ENCODE measurements at places on chromosomes 11 and 22.

GRCh38 chr22:34800260-34800980 is 265.5 kb upstream of the ISX start:
- no peak for DNase-seq

GRCh38 chr11:20715931-20716330 is 46.5 kb downstream of the NELL1 start:
- no peak for DNase-seq

GRCh38 chr11:94100253-94100652 is 28.4 kb upstream of the PANX1 start:
- DNase-seq = no peak

GRCh38 chr11:72860592-72860991 is 46.4 kb downstream of the ATG16L2 start:
- no peak for DNase-seq

GRCh38 chr11:100632941-100633452 is 54.1 kb upstream of the ARHGAP42 start:
- DNase-seq = no peak

DNA sequence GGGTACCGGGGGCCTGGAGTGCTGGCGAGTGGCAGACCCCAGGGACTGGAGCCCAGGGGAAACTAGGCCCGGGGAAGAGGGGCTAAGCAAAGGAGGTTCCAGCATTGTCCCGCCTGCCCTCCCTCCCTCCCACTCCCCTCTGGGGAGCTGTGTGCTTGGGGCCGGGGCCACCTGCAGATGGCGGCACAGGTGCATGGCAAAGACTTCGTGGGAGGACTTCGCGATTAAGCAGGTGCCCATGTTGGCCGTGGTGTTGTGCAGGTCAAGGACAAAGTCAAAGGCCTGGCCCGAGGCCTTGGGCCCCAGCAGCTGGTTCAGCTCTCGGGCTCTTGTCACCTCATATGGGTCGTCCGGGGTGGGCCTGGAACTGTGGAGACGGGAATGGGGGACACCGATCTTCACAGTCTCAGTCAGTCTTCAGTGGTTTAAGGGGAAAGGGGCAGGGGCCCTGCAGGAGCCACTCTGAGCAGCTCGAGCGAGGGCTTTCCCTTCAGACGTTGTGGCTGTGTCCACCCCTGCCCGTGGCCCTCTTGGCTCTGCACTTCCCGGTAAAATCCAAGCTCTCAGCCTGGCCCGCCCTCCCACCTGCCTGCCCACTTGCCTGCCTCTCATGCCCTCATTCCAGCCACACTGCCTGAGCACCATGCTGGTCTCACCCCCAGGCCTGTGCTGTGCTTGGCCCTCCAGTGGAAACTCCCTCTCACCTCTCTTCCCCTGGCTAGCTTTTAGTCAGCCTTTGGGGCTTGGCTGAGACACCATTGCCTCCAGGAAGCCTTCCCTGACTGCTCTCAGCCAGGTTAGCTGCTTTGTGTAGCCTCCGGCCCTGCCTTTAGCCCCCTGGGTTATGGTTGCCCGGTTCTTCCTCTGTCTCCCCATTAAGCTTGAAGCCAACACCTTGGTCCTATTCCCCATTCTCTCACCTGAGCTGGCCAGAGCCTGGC is 4.7 kb downstream of the ACY3 start:
- DNase-seq = no peak

GRCh38 chr11:17298302-17298701 is 21.8 kb downstream of the NUCB2 start:
- no peak for DNase-seq

DNA sequence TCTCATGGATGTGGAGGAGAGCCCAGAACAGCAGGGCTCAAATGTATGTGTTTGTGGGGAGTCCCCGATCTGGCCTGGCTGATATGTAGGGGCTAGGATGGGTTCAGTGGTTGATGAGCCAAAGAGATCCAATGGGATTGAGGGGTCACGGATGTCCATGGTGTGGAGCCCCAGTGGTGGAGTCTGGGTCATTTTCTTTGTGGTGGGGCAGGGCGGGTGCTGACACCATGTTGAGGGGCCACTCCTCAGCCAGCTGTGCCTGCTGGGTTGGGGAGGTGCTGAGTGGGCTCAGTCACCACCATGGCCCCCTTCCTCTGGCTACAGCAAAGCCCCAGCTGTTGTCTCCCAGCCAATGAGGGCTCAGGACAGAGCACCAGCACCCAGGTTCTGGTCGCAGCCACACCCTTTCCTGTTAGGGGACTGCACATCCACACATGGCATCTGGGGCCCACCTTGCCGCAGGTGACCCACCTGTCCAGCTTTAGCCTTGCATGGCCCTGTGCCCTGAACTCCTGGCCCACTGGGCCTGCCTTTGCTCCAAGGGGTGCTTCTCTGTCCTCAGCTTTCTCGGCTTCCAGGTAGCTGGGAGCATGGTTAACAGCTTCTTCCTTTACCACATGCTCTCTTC is 3.2 kb upstream of the GNAZ start:
- DNase-seq = no peak

- DNase-seq = peak; percentile 23
These were observed at the start of gene FOLH1 for GRCh38 chr11:49208006-49208721. FOLH1 (minus strand) TSS chr11:49208602; CDS start chr11:49208409, 193 bp downstream.

- no peak for DNase-seq
These were observed 59.9 kb upstream of the FGF3 start for GRCh38 chr11:69878927-69879728.

DNA sequence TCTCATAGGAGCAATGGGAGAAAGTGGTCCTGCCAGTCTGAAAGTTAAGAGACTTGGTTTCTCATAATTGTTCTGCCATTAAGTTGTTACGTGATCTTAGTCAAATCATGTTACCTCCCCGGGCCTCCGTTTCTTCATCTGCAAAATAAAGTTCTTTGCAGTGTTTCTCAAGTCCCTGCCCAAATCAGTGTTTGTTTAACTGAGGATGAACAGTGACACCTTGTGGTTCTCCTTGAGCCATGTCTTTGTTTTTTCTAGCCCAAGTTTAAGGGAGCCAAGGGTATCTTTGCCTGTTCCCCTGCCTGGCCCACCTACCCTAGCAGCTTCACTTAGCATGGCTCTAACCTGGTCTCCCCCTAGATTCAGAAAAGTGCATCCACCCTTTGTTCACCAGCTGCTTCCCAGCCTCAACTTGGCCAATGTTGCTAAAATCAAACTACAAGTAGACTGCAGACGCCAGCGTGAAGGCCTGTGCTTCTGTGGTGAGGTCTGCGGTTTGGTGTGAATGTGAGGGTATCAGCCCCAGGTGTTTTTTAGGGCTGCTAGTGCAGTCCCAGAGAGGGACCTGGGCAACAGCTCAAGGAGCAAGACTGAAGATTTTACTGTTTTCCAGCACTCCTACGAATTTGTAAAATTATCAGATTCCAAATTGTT is 35.5 kb downstream of the FZD4 start:
- peak; percentile 39 for DNase-seq

- no peak for DNase-seq
These were observed 23.0 kb upstream of the ZC3H12C start for GRCh38 chr11:110070176-110070575.

- DNase-seq = no peak
These were observed 87.4 kb upstream of the SHISAL1 start for GRCh38 chr22:44399906-44400762.

GRCh38 chr11:61957021-61957770 is 7.0 kb downstream of the BEST1 start:
- no peak for DNase-seq

DNA sequence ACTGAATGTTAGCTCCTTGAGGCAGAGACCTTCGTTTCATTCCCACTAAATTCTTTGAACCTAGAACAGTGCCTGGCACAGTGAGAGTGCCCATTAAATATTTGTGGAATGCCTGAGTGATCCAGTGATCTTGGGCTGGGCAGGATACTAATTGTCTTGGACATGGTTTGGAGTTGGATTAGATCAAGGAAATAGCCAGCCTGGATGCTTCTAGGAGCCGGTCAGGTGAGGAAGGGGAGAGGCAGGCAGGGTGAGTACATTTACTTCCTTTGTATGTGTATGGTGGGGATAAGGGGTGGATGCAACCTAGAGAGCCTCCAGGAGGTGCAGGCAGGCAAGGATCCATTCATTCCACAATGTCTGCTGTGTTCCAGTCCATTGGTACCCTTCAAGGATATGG is 3.6 kb downstream of the SREBF2 start:
- no peak for DNase-seq

- DNase-seq = no peak
These were observed 148.8 kb upstream of the KIRREL3 start for GRCh38 chr11:127149410-127149809.

- DNase-seq = no peak
These were observed 7.8 kb downstream of the BIRC3 start for GRCh38 chr11:102325088-102325487.

GRCh38 chr22:45776313-45776585 is 104.6 kb downstream of the ATXN10 start:
- no peak for DNase-seq

DNA sequence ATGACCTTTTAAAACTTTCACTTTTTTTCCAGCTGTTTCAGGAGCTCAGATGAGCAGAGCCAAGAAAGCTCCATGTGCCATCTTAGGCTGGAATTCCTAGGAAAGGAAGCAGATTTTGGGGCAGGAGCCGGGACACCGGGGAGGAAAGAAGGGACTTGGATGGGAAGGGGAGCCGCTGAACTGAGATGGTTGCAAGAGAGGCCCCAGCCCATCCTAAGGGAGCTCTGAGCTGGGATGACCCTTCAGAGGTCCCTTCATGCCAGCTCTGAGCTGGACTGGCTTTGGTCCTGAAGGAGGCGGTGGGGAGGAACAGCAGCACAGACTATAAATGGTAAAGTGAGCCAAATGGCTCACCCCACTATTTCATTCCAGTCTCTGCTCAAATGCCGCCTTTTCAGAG is 55.2 kb upstream of the SLC22A12 start:
- no peak for DNase-seq

DNA sequence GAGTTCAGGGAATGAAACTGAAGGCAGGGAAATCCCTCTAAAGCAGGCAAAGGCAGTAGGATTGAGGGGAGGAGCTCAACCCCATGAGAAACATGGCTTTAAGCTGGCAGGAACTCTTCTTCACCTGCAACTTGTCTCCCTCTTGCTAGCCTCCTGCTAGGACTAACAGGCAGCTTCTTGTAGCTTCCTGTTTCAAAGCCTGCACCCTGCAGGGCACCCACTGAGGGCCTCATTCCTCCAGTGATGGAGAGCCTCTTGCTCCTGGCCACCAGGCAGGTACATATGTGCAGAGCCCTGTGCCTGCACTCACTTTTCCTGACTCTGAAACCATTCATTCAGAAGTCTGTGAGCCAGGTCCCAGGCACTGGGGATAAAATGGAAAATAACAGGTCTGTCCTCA is 137.0 kb downstream of the SERGEF start:
- DNase-seq = no peak

DNA sequence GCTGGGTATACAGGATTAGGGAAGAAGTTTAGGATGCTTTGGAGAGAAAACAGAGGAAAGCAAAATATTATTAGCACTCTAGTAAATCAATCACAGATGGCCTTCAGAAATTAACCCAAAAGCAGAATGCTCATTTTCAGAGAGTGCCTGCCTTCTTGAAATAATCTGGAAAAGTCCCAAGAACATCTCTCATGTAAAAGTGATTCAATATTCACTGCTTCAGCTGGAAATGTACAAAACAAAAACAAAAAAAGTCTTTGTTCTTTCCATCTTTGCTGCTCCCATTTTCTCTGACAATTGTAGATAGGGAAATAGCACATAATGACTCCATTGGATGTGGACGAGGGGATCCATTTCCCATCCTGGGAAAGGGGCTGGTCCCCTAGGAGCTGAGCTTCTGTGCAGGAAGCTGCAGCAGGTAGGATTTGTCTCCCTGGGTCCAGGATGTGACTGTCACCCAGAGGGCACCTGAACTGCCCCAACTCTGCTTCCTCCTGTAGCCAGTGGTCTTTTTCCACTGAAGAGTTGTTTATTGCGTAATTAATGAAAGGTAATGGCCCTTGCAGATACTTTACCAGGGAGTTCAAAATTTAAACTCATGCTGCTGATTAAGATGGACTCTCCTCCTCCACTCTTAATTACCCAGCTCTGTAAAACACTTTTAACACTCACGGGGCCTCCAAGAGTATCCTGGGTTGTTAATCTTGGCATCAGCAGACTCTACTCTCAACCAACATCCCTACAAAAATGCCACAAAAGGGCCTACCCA is 57.9 kb downstream of the SC5D start:
- DNase-seq = no peak

- no peak for DNase-seq
These were observed 20.0 kb upstream of the ADA2 start for GRCh38 chr22:17239156-17239701.

- DNase-seq = no peak
These were observed 324.8 kb downstream of the MN1 start for GRCh38 chr22:27476729-27477128.

DNA sequence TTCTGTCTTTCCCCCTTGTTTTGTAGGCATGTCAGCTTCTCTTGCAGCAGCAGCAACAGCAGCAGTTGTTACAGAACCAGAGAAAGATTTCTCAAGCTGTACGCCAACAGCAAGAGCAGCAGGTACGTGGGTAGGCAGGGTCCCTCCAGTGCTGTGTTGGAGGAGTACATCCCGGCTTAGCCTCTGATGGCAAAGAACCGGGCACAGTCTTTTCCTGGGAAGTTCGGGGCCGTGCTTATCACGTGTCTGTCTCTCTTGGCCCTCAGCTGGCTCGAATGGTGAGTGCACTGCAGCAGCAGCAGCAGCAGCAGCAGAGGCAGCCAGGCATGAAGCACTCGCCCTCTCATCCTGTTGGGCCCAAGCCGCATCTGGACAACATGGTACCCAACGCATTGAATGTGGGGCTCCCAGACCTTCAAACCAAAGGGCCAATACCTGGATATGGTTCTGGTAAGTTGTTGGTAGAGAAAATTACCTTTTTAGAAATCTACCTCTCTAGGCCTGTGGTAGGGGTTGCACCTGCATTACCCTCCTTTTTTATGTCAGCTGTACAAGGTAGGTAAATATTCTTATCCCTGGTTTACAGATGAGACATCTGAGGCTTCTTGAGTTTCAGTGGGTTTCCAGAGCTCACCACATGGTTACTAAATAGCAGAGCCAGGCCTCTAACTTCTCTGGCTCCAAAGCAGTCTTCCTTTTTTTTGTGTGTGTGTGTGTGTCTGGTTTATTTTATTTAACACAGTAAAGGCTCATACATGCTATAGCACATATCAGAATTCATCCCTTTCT is 45.2 kb upstream of the ADSL start:
- DNase-seq = no peak

GRCh38 chr22:41841085-41841712 is 8.3 kb downstream of the SREBF2 start:
- DNase-seq = no peak

GRCh38 chr11:123494195-123495050 is 64.4 kb downstream of the GRAMD1B start:
- DNase-seq = no peak

DNA sequence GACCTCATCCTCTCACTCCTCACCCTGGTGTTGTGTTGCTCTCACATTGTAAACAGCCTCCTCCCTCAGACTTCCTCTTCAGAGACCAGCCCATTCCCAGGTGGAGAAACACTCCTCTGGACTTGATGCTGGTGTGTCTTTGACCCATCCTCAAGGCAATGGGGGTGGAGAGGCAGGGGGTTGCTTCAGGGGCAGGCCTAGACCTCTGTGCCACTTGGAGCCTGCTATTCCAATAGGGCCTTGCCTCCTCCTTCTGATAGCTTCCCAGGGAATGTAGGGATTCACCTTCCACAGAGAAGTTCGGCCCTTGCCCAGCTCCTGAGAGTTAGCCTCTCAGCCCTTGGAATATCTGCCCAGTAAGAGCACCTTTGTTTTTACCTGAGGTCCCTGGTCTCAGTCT is 606.6 kb upstream of the CADM1 start:
- DNase-seq = no peak

GRCh38 chr11:45886816-45887520 is 1.5 kb downstream of the MAPK8IP1 start:
- no peak for DNase-seq

Measured in suppressor macrophage treated with lipopolysaccharide for 1 hour (primary cell).